OCI-LY7 (cell line): ENCODE measurements at places on chromosomes 11 and 22. TPM values are rescaled to one million over a fixed set of nuclear protein-coding genes. Genes with fewer than 3 reads are reported as not detected.

GRCh38 chr22:50250555-50251476 lies at the start of gene HDAC10:
Gene HDAC10, minus strand, starts transcription at chr22:50251265. Its CDS starts 233 bp downstream, at chr22:50251032.
- DNase-seq = peak; percentile 91

GRCh38 chr11:86574493-86575207 lies 97.8 kb downstream of the ME3 start:
- no peak for DNase-seq

DNA sequence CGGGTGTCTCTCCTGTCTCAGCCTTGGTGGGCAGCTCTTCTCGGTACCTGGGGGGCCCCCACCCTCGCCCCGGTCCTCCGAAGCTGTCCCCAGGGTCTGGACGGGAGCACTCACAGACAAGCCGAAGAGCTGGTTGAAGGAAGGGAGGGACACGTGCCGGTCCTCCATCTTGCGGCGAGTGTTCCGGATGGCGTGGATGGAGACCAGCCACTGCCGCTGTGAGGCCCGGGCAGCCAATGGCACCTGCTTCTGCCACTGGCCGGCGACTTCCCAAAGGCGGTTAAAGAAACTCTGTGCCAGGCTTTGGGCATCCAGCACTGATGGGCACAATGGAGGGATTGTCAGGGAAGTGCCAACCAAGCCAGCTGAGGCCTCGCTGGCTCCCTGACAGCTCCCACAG lies 18.7 kb downstream of the PPM1F start:
- no peak for DNase-seq

DNA sequence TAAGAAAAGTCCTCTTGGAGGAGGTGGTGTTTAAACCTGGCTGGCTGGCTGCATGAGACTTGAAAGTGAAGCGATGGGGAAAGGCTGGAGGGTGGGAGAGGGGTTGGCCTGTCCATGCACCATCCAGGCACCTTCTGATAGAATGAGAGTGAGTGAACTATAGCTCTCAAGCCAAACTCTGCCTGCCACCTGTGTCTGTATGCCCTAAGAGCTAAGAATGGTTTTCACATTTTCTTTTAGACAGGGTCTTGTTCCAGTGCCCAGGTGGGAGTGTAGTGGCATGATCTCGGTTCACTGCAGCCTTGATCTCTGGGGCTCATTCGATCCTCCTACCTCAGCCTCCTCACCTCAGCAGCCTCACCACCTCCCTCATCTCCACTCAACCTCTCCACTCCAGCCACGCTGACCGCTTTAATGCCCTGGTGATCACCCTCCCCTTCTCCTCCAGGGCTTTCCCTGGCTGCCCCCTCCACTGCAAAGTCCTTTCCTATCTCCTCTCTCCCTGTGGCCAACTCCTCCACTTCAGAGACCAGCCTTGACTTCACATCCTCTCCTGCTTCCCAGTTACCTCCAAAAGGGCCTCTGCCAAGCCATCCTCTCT lies 38.3 kb upstream of the DKK3 start:
- no peak for DNase-seq

DNA sequence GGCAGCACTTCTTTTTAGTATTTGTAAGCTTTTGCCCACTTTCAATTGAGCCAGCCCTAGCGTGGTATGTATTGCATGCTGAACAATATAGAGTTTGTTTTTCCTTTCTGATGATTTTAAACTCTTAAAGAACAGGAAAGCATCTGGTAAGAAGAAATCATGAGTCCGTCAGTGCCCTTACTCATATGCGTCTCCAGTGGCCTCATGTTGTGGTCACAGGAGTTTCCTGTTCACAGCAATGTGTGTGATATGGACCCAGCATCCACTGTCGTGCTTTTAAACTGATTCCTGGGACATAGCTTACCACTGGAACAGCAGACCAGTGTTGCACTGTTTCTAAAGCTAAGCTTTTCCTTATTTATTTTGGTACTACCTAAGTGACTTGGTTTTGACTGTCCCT lies 40.1 kb downstream of the BID start:
- no peak for DNase-seq

GRCh38 chr11:43418197-43418596 lies 59.5 kb downstream of the TTC17 start:
- no peak for DNase-seq

GRCh38 chr11:31340903-31341572 lies 28.5 kb downstream of the DCDC1 start:
- DNase-seq = peak; percentile 24

GRCh38 chr11:111479666-111480065 lies 32.5 kb downstream of the BTG4 start:
- no peak for DNase-seq

DNA sequence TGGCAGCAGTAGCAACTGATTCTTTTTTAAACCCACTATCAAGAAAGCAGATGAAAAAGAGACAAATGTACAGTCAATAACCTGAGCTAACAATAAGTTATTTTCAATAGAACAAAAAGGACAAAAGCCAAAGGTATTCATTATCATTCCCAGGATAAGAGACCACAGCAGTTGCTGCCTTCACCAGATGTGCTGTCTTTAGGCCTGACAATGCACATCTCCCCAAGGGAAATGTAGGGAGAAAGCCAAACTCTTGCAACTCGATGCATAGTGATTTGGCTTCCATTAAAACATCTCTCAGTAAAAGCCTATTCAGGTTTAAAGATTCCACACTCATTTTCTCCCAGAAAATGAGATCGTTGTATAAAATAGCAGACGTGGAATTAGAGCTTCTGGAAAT lies 210.7 kb downstream of the METTL15 start:
- DNase-seq = no peak

DNA sequence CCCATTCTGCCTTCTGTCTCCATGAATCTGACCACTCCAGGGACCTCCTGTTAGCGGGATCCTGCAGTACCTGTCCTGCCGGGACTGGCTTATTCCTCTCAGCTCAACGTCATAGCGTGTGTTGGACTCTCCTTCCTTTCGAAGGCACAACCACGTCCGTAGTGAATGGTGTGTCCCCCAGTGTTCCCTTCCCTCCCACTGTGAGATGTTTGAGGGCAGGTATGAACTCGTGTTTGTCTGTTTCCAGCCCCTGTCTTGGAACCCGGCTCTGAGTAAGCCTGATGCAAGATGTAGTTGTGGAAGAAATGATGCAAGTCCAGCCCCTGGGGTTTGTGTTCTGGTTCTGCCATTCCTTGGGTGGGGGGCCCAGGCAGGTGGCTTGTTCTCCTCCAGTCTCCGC lies 10.5 kb upstream of the MYEOV start:
- no peak for DNase-seq

- no peak for DNase-seq
Observed at GRCh38 chr22:23652286-23652685, 20.2 kb upstream of the DRICH1 start.

DNA sequence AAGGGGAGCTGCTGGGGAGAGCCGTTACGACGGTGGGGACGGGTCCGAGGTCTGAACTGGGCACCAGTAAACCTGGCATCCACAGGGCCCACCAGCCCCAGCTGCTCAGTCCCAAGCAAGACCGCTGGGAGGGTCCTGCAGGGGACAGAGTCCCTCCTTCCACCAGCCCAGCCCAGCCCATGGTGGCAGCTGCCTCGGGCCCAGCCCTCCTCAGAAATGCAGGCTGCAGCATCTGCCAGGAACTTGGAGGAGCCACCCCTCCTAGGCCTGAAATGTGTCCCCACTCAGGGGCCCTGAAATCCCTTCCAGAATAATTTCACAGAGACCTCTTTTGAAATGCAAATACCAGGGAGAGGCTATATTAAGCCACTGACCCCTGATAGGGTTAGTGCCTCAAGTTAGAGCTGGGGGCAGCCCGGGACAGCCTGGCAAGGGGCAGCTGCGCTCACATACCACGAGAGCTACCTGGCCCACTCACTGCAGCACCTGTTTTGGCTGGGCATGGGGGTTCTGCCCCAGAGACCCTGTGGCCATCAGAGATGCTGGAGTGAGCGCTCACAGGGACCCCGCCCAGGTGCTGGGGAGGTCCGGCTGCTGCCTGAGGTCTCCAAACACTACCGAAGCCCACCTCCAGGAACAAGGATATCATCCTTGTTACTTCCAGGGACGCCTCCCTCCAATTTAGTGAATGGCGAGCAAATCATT lies 53.1 kb downstream of the CELSR1 start:
- DNase-seq = no peak

DNA sequence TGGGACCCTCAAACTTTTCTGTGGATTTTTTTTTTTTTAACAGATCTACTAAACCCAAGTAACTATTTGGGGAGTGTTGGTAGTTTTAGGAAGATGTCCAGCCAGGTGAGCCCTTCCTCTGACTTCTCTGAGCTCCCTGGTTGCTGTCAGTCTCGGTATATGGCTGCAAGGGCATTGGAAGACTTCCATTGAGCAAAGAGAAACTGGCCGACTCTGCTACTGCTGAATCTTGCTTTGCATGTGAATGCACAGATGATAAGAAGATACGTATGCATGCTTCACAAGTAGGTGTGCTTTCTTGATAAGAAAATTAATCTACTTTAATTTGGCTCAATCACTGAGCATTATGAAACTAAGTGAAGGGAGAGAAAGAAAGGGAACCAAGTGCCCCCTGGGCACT lies 51.1 kb downstream of the BARX2 start:
- DNase-seq = no peak

- no peak for DNase-seq
Observed at GRCh38 chr22:49790912-49791311, 36.8 kb downstream of the BRD1 start.

GRCh38 chr22:23067023-23067650 lies 3.2 kb upstream of the GNAZ start:
- DNase-seq = no peak

GRCh38 chr11:5488385-5488784 lies at the start of gene OR52D1:
Gene OR52D1, plus strand, starts transcription at chr11:5488685. Its CDS starts 22 bp downstream, at chr11:5488707.
- DNase-seq = no peak

DNA sequence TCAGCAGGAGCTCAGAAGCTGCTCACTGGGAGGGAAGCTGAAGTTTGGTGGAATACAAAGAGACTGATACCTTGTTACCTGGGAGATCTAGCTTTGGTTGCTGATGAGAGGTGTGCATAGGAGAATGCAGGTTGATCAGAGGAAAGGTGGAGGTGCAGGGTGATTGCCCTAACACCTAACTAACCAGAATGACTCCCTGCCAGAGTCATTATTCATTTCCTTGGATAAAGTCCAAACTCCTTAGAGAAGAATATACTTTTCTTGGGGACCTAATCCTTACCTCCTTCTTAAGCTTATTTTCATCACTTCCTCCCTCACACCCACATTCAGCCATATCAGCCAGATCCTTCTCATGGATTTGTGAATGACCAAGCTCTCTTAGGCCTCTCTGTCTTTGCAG lies 814.2 kb upstream of the TENM4 start:
- DNase-seq = no peak

Gene SLC22A8
- not detected in 2 replicates for total RNA-seq

Gene C22orf31
- not detected in 2 replicates for total RNA-seq

Gene FLRT1
- total RNA-seq = 0.11 TPM in 1 of 2 replicates, not detected in the other

Gene MPZL2
- total RNA-seq = not detected in 2 replicates

Gene GAS2
- 3.0 and 4.1 TPM in 2 replicates for total RNA-seq

Gene EMID1
- total RNA-seq = not detected in 2 replicates

Gene APOBEC3B
- total RNA-seq = 31.1 and 31.9 TPM in 2 replicates

Gene MRPL49
- 65.2 and 67.2 TPM in 2 replicates for total RNA-seq

Gene SLC22A25
- not detected in 2 replicates for total RNA-seq

Gene ANO9
- 27.6 and 28.2 TPM in 2 replicates for total RNA-seq

Gene ANO1
- not detected in 2 replicates for total RNA-seq
